Stimulated activated CD4-positive, alpha-beta T cell treated with anti-CD3 and anti-CD28 coated beads, Interleukin-15, amount 100 ng/mL, for 1 hour (primary cell): ENCODE measurements at places on chromosomes 11 and 22.

GRCh38 chr11:32213223-32213622, 122.3 kb downstream of the RCN1 start:
- DNase-seq = no peak

DNA sequence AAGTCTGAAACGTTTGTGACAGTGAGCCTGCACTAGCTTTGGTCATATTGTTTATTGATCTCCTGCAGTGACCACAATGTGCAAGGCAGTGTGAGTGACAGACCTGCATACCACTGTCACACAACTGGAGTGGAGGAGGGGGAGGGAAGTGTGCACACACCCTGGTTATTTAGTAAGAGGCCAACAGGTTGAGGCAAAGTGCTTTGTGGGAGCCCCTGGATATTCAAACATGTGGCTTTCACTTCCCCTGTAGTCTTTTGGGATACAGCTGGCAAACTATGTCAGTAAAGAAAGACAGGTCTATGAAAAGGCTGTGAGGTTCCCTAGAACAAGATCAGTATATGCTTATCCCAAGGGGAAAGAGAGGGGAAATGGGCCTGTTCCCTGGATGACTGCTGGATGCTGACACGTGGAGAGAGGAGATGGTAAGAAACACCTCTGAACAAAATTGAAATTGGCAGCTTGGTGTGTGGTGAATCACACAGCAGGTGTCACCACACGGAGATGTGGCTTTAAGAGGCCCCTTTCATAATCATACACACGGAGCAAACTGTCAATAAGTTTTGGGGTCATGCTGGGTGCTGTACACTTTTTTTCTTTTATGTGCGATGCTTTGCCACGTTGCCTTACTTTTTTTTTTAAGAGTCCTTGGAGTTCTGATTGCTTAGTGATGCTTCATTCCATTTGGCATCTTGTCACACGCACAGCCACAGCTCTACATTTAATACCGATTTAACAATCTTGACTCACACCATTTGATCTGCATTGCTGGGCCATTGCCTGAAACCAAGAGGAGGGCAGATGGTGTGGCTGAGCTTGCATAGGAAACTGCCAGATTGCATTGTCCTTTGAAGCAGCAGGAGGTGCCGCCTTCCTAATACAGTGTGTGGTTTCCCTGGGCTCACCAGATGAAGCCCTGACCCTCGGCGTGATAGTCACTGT, 11.3 kb downstream of the OSBP2 start:
- DNase-seq = no peak

- DNase-seq = peak; percentile 32
These were observed 697 bp downstream of the RNF169 start for GRCh38 chr11:74749127-74749964.

GRCh38 chr11:64230985-64231365, 627 bp downstream of the DNAJC4 start:
- no peak for DNase-seq

- DNase-seq = no peak
These were observed 22.6 kb upstream of the CCDC134 start for GRCh38 chr22:41777749-41778425.

GRCh38 chr22:37636186-37636948, 3.1 kb upstream of the SH3BP1 start:
- DNase-seq = no peak

GRCh38 chr11:67584205-67584880, 731 bp downstream of the GSTP1 start:
- DNase-seq = no peak

- DNase-seq = no peak
These were observed 466.5 kb downstream of the MIAT start for GRCh38 chr22:27123880-27124279.
